Stimulated activated CD8-positive, alpha-beta memory T cell treated with anti-CD3 and anti-CD28 coated beads, Interleukin-12 subunit alpha, Interleukin-12 subunit beta, amount 100 ng/mL, for 1 hour (primary cell): ENCODE measurements at places on chromosomes 12 and 14.
A peak's percentile ranks its signal among the peaks of the same experiment; 100 is the strongest.

DNA sequence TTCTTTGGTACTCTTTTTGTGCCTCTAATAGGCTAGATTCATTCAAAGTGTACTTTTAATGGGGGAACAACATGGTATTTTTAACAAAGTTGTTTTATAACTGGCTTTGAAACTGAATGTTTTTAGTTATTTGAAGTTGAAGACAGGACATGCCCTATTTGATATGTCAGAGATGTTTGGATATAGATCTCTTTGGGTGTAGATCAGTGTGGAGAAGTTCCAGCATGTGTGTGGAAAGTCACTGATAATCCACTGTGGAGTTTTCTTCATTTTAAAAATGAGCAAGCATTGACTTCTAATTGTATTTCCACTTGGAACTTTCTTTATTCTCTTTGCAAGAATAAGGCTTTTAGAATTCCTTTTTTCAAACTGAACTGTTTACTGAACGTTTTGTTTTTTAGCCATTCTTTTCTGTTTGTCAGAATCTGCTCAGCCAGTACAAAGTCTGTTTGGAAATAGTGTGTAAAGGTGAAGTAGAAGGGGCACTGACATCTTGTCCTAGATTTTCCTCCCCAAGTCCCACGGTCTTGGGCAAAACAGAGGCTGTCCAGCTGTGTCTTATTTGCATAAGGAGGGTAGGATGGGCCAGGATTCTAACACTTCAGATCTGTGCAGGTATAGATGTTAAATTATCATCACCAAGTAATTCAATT, 35.0 kb downstream of the TDP1 start:
- DNase-seq, result no peak

DNA sequence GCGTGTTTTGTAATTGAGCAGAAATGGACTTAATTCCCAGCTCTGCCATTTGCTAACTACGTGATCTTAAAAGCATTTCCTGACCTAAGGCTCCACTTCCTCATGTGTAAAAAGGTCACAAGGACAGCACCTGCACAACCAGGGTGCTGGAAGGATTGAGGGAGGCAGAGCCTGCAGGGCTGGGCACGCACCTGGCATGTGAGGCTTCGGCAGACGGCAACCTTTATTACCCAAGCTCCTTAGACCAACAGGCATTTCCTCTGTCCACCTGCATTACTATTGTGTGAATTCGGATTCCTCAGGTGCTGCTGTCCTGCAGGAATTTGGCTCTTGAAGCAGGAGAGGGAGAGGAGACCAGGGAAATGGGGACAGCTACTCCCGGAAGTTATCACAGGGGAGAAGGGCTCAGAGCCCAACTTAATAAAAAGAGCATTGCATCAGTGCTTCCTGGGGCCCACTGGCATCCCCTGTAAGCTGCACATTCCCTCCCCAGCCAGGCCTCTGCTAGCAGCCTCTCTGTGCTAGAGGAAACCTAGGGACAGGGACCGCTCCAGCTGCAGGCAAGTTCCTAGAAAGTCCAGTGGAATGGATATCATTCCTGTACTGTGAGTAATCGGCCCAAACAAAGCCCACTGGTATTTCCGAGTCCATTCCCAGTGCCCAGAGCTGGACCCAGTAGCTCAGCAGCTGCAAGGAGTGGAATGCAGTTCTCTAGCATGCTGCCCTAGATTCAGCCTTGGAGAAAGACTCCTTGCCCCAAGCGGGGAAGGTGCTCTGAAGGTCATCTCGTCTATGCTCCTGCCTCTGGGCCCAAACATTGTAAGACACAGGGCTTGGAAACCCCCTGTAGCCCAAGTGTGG, 157.1 kb upstream of the CCND2 start:
- no peak for DNase-seq

GRCh38 chr14:21712036-21712435, 38.4 kb upstream of the OR4E1 start:
- DNase-seq, result no peak

- no peak for DNase-seq
Measured at GRCh38 chr14:37061697-37062096, 110.7 kb downstream of the SLC25A21 start.

GRCh38 chr14:78043349-78043748, 126.8 kb upstream of the NRXN3 start:
- DNase-seq, result no peak

GRCh38 chr12:122265476-122265875, 818 bp downstream of the VPS33A start:
- DNase-seq, result no peak

DNA sequence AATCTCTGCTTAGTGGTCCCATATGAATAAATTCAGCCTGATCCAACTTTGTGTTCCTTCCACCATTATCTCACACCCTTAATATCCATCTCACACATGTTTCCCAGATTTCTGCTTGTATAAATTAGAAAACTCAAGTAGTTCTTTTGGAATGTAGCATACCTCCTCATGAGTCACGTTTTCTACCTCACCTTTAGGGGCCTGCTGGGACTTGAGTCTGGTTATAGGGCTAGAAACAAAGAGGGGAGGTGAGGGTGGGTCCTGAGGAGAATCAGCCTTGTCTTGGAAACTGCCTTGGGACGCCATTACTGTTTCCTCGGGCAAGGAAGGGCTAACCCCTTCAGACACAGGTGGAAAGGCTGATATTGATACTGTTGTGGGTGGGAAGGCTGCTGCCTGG, 51.1 kb downstream of the EMP1 start:
- no peak for DNase-seq

GRCh38 chr12:24012528-24012927, 63.1 kb upstream of the SOX5 start:
- no peak for DNase-seq

DNA sequence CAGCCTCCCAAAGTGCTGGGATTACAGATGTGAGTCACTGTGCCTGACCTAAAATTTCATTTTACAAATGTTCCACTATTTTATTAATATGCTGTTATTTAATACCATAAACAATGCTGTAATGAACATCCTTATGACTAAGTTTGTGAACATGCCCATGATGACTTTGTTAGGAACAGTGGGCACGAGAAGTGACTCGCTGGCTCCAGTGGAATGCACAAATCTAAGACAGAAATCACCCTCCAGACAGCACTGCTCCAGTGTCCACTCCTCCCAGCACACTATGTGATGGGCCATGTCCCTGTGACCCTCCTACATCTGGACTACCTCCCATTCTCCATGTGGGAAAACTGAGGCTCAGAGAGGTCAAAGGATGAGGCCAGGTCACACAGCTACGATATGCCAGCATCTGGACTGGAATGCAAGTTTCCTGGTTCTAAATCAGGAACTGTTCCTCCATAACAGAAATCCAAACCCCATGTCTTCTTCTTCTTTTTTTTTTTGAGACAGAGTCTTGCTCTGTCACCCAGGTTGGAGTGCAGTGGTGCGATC, 57.9 kb downstream of the GPR68 start:
- DNase-seq, result no peak

GRCh38 chr14:95647926-95648325, 38.3 kb upstream of the TCL1B start:
- no peak for DNase-seq

GRCh38 chr14:65425885-65426284, 13.4 kb downstream of the FUT8 start:
- DNase-seq, result no peak

- no peak for DNase-seq
Measured at GRCh38 chr14:51277753-51278415, 37.8 kb downstream of the TMX1 start.

- no peak for DNase-seq
Measured at GRCh38 chr12:106773286-106774004, 1.0 kb upstream of the RIC8B start.

GRCh38 chr12:93176165-93176564, 201.6 kb upstream of the NUDT4 start:
- DNase-seq, result no peak

- DNase-seq, result no peak
Measured at GRCh38 chr14:75290851-75291250, 12.2 kb downstream of the FOS start.

- DNase-seq, result no peak
Measured at GRCh38 chr14:102930753-102931579, 8.5 kb downstream of the AMN start.

- DNase-seq, result no peak
Measured at GRCh38 chr14:104722938-104723650, 935 bp upstream of the ADSS1 start.

- peak; percentile 2 for DNase-seq
Measured at GRCh38 chr12:52358575-52359350, 8.5 kb downstream of the KRT85 start.

- no peak for DNase-seq
Measured at GRCh38 chr12:102513739-102514138, 33.4 kb upstream of the IGF1 start.

DNA sequence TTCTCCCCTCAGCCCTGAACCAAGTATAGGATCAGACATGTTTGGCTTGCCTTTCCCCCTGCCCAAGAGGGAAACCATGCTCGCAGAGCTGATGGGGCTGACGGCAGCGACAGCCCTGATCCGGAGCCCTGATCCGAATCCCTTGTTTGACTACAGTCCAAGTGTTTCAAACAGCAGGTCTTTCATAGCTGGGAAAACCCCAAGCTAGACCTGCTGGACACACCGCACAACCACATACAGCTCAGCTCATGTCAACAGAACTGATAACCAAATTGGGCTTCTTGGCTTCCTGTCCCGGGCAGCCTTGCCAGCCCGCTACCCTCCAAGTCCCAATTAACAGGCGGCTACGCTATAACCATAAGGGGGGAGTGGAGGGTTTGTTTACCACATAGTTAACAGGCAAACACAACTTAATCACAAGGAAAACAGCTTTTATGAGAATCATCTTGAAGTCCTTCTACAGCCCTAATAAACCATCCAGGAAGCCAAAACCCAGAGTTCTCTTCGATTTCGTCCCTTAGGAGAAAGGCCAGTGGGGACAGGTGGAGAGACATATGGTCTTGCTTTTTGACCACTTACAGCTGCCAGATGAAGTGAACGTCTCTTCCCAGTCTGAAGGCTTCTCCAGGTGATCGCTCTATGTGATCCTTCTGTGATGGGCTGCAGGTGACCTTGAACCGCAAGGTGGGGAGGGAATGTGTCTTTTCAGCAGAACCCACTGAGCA, 64.5 kb upstream of the MANSC4 start:
- no peak for DNase-seq

DNA sequence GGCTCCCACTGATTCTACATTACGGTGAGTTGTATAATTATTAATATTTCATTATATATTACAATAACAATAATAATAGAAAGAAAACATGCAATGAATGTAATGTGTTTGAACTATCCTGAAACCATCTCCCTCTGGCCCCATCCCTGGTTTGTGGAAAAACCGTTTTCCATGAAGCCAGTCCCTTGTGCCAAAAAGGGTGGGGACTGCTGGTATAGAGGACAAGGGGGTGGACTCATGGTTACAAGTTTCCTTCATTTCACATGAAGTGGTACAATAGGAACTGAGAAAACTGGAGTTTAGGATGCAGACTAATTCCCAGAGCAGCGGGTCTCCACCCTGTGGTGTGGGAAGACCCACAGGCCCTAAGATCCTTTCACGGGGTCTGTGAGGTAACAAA, 3.0 kb upstream of the C1RL start:
- no peak for DNase-seq

DNA sequence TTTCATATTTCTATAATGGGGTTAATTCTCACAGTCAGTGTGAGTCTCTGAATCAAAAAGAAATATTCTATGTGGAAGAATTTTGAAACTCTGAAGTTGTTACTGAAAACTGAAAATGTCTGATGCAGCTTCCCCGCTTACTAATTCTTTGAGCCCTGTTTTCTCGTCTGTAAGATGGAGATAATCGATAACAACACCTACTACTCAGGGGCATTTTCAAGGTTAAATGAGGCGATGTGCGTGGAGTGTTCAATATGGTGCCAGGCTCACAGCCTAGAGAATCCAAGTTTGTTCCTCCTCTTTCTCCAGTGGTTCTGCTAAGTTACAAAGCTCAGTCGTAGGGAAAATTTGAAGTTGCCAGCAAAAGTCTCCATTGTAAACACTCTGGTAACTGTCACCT, 391.4 kb downstream of the FUT8 start:
- no peak for DNase-seq

DNA sequence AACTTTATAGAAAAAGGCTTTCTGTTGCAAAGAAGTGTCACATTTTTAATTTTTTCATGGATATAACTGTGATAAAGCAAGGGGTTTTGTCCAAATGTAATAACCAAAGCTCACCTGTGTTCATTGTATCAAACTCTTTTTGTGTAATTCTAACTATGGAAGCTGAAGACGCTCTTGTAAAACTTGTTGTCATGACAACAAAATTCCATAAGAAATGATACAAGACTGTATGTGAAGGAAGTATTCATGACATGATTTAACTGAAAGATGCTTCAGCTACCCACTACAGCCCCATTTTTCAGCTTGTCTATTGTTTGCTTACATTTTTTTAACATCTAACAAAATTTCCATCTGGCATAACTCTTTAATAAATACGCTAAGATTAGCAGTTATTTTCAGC, 360.9 kb downstream of the KCNH5 start:
- DNase-seq, result no peak

GRCh38 chr12:132456944-132457495, 32.9 kb upstream of the FBRSL1 start:
- DNase-seq, result no peak

- no peak for DNase-seq
Measured at GRCh38 chr12:115543269-115543668, 734.2 kb downstream of the MED13L start.

GRCh38 chr12:85920324-85920947, 46.3 kb downstream of the NTS start:
- DNase-seq, result no peak

GRCh38 chr12:94263905-94264561, 115.7 kb downstream of the PLXNC1 start:
- no peak for DNase-seq

DNA sequence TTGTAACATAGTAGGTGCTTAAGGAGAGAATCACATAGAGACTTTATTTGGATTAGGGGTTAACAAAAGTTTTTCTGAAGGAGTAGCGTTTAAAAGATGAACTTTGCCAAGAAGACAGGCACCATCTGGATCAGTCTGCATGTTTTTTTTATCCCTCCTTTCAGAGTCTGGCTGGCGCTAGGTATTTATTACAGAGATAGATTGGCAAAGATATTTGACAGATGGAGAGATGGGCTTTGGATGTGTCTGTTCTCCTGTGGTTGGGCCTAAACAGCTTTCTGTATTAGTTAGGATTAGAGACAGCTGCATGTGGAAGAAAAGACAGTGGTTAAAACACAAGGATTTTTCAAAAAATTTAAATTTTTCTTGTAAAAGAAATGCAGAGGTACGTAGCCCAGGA, 133.9 kb downstream of the C12orf75 start:
- no peak for DNase-seq

- DNase-seq, result no peak
Measured at GRCh38 chr12:54443446-54443845, 24.4 kb upstream of the ITGA5 start.

- no peak for DNase-seq
Measured at GRCh38 chr14:39182770-39183684, 8.0 kb downstream of the PNN start.

GRCh38 chr12:81588235-81589008, 170.7 kb downstream of the PPFIA2 start:
- DNase-seq, result no peak
